ENCODE measurements at places on chromosomes 7 and 10.

- no peak for DNase-seq
Observed at GRCh38 chr10:30738416-30738815, 108.9 kb upstream of the LYZL2 start.

GRCh38 chr10:70616761-70617160 is 14.2 kb upstream of the PRF1 start:
- DNase-seq: no peak

DNA sequence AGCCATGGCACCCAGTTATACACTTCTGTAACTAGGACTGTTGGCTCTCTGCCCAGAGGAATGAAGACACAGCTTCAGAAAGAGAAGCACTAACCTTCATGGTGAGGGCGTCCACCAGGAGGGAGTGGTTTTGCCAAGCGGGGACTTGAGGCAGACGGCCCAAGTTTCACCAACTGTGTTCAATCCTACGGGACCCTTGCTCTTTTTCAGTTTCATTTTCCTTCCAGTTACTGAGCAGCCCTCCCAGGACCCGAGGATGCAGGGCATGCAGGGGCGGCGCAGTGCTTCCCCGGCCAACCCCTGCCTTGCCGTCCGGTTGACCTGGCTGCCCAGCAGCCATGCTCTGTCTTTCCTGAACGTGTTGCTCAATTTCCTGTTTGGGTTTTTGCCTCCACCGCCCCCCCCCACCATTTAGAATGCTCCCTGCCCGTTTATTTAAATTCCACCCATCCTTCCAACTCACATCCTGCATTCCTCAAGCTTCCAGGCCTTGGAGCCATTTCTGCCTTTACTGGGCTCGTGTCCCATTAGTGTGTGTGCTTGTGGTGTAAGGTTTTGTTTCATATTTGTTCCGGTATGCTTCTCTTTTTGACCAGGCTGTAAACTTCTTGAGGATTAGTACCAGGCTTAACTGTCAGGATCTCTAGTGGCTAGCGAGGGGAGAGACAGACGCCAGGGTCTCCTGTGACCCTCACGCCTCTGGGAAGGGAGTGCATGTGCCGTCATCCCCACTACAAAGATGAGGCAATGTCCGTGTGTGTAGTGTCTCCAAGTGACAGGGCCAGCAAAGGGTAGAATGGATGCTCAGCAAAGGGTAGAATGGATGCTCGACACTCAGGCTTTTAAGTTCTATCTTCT is 31.6 kb downstream of the IL15RA start:
- no peak for DNase-seq

DNA sequence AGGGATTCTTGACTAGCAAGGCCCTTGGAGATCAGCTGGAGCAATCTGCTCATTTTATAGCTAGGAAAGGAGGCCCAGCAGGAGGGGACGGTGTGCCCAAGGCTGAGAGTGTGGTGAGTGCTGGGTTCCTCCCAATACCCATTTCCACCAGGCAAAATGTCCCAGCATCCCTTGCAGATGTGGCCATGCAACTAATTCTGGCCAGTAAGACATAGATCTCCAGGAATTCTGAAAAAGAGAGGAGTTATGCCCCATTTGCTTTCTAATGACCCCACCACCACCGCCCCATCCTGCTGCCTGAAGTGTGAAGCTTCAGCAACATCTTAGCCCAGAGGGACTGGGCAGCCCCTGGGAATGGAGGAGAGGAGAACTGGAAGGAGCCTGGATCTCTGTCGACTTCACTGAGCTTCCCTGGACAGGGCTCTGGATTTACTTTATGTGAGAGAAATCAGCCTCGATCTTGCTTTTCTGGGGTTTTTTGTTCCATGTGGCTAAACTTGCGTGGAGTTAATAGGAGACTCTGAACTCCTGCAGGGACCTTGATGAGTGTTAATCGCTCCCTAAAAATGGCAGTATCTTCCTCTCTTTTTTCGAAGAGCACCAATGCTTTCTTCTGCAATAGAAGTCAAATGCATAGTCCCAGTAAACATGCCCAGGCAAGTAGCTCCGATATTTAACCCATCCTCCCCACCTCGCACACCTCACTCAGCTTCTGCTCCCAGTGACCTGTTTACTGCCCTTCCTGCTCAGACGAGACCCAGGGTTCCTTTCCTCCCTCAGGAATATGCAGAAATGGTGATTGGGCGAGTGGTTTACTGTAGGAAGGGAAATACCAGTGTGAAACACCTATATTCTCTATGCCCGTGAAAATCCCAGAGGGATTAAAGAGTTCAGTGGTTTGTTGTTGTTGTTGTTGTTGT is 127.5 kb upstream of the GPR26 start:
- DNase-seq: no peak

DNA sequence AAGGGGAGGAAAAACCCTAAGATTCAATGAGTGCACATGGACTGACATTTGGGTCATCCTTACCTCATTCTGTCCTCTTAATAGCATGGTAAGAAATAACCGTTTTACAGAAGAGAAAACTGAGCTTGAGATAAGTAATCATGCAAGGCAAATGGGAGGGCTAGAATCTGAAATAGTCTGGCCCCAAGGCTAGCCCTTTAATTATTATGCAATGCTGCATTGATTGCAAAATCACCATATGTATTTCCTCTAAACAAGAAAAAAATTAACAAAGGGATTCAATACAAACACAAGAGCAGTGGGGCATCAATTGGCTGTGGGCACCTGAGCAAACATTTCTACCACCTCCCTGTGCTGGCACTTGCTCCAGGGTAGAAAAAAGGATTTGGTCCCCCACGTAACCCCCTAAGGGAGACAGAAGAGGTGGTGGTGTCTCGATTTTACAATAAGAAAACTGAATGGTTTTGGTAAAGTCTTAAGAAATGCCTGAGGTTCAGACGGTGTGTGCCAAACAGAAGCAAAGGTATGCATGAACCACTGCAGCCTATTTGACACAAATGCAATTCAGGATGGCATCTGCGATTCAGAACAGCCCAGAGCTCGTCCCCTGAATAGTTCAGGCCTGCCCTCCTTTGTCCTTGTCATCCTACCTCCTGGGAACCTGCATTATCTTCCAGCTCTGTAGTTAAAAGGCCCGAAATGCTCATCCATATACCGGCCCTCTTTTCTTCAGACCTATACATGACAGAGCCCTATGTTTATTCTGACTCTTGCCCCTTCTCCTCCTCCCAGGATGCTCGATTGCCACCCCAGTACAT is 23.6 kb downstream of the PIP4K2A start:
- no peak for DNase-seq

GRCh38 chr7:133434246-133434865 is 181.5 kb downstream of the EXOC4 start:
- DNase-seq: no peak

DNA sequence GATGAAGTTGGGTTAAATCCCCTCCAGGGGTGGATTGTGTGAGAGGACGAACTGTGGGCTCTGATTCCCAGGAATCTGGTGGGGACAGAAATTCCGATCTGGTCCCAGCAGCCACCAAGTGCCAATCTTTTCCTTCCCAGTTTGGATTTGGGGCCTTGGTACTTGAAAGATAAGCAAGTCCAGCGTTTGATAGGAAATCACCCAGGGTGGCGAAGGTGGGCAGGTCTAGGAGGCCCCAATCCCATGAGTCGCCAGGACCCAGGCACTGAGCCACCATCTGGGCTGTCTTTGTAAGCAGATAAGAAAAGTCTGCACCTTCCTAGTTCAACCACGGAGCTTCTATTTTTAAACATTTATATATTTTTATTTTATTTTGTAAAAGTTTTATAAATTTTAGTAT is 122.6 kb upstream of the LSM8 start:
- DNase-seq: no peak

GRCh38 chr7:25636871-25637283 is 408.6 kb upstream of the NPVF start:
- no peak for DNase-seq

- DNase-seq: no peak
Observed at GRCh38 chr7:29793507-29793906, 12.8 kb upstream of the WIPF3 start.

- no peak for DNase-seq
Observed at GRCh38 chr10:62540389-62540788, 166.2 kb downstream of the ZNF365 start.

- DNase-seq: no peak
Observed at GRCh38 chr10:14696821-14697220, 77.9 kb downstream of the FAM107B start.

DNA sequence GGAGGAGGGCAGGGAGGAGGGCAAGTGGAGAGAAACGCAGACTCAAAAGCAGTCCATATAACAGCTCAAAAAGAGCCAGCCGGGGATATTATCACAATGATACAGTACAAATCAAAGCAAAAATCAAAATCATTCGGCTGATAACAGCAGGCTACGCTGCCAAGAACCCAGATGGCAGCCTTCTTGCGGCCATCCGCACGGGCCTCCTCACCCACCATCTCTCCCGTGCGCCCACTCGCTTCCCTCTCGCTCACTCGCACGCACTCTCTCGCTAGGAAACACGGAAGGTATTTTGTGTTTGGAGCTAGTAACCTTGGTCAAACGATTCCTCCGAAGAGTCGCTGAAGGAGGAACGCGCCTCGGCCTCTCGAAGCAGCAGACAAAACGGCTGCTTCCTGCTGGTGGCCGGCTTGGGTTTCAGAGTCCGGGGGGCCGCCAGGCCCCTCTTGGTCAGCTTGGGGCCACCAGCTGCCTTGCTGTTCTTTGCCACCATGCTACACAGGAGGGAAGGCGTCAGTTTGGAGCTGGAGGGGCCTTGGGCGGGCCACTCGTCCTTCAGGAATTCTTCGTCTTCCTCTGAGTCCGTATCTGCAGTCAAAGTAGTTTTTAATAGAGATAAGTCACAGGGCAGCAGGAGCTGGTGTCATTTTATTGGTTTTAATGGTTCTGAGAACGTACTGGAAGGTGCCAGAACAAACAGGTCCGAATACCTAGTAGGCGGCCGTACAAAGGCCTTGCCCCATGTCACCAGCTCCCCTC is 68.9 kb downstream of the SLC29A4 start:
- no peak for DNase-seq

DNA sequence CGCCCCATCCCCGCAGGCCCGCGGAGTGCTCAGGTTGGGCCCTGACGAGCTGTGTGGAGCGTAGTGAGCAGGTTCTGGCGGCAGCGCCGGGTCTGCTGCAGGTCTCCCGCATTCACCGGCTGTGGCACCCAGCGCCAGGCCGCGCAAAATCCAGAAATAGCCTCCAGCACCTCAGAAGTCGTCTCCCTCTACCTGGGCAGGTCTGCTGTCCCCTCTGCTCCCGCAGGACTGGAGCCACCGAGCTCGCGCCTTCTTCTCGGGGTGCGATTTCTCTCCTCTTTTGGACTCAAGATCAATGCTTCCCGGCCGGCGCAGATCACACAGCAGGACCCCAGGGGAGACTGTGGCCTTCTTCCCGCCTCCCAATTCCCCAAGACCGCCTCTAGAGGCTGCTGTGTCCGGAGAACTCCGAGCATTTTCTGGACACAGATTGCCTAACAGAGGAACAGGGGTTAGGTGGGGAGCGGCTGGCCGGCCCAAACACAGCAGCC is 8.4 kb downstream of the TLX1 start:
- no peak for DNase-seq

GRCh38 chr10:123999261-123999660 is 94.1 kb downstream of the CHST15 start:
- no peak for DNase-seq

- DNase-seq: no peak
Observed at GRCh38 chr7:70975754-70976153, 156.2 kb upstream of the GALNT17 start.

- no peak for DNase-seq
Observed at GRCh38 chr10:71476228-71477011, 79.7 kb downstream of the CDH23 start.

DNA sequence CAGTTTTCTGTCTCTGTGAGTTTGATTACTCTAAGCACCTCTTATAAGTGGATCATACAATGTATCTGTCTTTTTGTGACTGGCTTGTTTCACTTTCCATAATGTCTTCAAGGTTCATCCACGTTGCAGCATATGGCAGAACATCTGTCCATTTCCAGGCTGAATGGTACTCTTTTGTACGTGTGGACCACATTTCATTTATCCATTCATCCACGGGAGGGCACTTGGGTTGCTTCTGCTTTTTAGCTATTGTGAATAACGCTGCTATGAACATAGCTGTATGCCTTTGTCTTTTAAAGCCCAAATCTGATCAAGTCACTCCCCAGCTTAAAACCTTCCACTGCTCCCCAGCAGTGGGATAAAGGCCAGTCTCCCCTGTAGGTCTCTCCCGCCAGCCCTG is 31.5 kb downstream of the EGFR start:
- DNase-seq: no peak

DNA sequence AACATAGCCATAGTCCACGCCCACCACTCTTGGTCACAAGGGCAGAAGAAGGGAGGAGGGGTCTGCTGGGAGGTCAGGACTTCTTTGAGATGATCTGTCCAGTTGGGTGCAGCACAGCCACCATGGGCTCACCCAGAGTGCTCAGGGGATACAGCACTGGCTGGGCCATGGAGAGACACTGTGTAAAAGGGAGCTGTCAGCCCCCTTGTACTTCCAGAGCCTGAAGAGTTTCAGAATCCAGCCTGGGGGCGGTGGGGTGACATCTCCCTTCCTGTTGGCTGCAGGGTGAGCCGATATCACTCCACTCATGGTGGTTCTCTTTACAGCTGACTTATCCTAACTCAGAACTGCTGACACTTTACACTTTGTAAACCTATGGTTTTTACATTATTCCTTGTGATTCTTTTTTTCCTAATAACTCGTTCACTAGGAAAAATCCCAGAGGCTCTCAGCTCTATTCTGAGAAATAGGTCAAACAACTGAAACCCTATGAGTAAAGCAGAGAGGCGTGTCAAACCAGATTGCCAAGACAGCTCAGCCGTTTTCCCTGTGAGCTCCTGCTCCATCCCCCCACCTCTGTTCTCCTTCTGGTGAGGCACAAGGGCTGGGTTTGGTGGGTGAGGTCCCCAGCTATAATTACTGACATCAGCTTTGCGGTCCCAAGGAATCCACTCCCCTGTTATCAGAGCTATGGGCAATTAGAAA is 3.2 kb upstream of the MRPS24 start:
- DNase-seq: no peak

- no peak for DNase-seq
Observed at GRCh38 chr10:97726636-97727178, 10.2 kb upstream of the ZFYVE27 start.

DNA sequence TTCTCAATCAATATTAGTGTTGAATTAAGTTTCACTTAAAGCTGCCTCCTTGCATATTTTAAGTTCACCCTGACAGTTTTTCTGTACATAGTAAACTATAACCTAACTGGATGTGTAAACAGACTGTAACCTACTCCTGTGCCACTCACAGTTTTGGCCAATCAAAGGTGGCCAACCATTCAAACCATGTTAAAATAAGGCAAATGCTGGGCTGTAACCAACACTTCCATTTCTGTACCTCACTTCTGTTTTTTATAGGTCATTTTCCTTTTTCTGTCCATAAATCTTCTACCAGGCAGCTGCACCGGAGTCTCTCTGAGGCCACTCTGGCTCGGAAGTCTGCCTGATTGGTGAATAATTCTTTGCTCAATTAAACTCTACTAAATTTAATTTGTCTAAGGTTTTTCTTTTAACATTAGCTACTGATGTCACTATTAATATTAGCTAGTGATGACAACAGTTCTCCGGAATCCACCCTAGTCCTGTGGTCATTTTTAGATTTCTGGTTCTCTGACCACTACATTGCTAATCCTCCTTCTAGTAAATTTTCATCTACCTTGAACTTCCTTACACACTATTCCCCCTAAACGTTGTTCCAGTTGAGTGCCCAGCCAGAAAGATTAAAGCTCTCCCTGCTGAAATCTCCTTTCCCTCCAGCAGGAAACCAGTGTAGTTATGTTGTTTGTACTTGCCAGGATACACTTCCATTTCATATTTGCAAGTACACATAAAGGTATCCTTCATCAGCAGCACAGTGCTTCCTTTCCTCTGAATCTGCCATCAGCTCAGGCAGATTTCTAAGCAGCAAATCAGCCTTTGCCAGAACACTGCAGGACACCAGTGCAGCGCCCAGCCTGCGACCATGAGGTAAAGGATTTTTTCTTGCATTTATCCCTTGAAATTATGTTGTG is 18.6 kb upstream of the IFIT2 start:
- no peak for DNase-seq

Data from activated naive CD8-positive, alpha-beta T cell treated with anti-CD3 and anti-CD28 coated beads for 36 hours (primary cell).